ENCODE measurements at places on chromosomes 2 and 18.

- no peak for DNase-seq
Observed at GRCh38 chr2:174914853-174915760, 90.1 kb downstream of the CHN1 start.

DNA sequence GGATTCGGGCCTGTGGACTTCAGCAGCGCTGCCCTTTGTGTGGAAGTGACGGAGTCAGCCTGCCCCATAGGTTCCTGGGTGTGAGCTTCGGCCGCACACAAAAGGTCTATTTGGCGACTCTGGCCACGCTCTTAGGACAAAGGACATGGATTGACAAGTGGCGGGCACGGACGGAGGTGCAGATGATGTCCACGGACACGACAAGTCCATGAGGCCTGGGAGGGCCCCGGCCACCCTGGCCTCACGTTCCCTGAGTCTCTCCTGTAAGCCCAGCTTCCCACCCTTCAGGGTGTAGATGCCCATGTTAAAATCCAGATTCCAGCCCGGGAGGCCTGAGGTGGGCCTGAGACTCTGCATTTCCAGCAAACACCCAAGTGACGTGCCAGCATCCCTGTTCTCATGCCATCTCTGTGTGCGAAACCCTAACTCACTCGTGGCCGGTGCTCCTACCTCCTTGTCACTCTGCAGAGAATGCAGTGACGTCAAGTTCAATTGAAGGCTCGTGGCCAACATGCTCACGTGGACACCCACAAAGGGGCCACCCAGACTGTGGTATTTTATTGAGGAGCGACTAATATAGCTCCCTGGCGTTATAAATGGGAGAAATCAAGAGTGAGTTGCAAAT lies 111.7 kb downstream of the RTP5 start:
- DNase-seq = no peak

- DNase-seq = no peak
Observed at GRCh38 chr2:201126308-201127151, 10.6 kb downstream of the CFLAR start.

DNA sequence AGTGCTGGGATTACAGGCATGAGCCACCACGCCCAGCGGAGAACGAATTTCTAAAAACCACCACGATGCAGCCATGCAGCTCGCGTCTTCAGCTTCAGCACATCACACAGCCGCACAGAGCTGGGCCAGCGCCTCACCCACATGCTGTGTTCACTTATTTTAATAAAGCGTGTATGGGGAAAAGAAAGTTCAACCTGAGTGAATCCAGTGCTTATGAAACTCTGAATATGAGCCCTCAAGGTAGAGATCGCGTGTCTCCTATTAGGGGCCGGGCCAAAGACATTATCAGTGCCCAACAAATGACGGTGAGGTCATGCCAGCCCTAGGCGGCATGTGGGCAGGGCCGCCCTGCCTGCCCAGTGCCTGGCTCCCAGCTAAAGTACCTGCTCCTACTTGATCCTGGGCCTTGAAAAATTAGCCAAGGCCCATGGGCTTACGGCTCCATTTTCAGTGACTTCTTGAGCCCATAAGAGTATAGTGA lies 44.3 kb downstream of the SPRED2 start:
- DNase-seq = no peak

All from ureter (tissue), 1 donor.